ENCODE measurements at places on chromosomes 3 and 15.

- no peak for DNase-seq
Observed at GRCh38 chr3:140467796-140468315, 210.0 kb upstream of the TRIM42 start.

GRCh38 chr3:172658344-172659245 is 52.3 kb downstream of the NCEH1 start:
- peak; percentile 83 for DNase-seq

DNA sequence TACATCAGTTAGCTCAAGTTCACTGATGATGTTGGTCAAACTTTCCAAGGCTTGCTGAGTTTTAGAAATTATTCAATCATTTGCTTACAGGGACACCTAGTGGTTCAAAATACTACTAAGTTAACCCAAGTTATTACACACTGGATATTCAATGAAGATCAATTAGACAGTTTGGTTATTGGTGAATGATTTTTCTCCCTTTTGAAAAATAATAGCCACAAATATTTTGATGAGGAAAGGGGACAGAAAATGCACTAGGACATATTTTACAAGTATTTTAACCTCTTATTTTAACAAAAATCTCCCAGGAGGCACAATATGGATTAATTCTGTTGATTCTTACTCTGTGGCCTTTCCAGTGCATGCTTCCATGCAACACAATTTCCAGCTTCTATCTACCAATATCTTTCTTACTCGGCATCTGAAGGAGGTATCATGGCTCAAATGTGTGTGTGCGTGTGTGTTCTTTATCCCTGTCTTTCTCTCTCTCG is 20.1 kb upstream of the GOLGA6L2 start:
- no peak for DNase-seq

DNA sequence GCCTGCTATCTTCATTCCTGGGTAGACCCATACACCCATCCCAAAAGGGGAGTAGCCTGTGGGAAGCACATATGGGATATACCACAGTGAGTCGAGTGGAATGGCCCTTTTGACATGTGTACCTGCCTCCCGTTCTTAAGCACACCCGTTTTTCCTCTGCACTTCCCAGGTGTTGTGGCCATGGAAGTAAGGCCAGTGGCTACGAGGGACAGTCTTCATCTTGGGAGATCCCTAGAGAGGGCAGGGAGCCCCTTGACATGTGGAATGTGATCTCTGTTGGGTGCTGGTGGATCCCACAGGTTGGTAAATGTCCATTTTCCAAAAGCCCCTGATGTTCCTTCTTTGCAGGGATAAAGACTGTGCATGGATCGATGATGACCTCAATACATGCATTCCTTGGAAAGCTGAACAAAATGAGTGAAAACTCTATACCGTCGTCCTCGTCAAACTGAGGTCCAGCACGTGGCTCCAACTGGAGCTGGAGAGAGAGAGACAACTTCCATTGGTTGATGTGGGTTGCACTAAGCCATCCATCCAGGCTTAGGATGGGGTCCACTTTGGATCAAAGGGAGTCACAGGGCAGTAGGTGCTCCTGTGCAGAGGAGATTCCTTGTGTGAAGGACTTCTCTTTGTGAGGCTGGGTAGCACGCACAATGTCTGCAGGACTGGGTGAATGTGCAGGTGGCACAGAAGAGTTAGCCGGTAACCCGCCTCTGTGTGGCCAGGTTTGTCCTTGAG is 136.8 kb downstream of the SNRPN start:
- DNase-seq = no peak

- no peak for DNase-seq
Observed at GRCh38 chr3:167874671-167875372, 139.3 kb downstream of the SERPINI1 start.

DNA sequence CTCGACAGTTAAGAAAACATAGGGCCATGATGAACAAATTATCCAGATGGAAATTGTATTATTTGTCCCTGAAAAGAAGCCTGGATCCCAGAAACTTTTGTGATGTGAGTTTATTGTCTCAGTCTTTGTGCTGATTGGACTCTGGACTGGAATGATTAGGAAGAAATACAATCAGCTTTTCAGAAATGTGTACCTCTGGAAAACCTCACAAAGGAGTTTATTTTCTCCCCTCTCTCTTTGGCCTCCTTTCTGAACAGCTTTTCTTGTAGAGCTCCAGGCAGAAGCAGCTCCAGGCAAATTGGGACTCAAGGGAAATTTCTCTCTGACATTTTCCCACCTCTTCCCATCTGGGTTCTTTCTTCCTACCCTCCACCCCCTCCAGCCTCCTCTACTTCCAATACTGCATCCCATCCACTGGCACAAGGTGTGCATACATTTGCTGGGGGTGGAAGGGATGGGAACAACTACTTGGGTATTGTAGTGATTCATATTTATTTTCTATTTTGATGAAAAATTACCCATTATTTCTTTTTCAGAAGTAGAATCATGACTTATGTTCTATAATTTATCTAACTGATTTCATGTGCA is 119.7 kb downstream of the CD47 start:
- DNase-seq = no peak

GRCh38 chr15:101697488-101697887 is 26.8 kb downstream of the TARS3 start:
- DNase-seq = no peak

DNA sequence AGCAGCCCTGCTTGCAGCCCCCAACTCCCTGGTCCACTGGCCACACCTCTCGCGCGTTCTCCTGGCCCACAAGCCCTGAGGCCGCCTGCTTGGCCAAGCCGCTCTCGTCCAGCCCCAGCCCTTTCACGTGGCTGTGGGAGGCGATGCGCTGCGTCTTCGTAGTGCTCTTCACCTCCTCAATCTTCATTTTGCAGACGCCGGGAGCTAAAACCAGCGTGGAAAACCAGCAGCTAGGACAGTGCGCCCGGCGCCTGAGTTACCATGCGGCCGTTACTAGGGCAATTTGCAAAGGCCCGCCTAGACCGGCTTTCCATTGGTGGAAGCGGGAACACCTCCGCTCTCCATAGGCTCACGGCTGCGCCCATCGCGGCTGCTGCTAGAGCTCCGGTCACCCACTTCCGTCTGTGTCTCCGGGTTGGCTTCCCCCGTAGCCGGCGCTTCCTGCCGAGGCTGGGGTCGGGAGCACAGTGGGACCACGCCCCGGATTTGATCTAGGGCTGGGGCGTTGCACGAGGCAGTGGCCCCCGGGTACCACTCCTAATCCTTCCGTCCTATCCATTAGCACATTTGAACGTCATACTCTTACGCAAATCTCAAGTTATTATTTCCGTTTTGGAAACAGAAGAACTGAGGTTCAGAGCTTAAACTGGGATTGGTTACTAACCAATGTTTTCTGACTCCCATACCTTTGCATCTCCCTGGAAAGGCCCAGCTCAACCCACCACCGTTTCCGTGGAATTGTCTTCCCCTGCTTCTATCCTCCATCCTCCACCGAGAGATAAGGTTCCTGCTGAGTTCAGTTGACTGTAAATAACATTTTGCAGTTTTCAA is at the start of gene RUVBL1:
Gene RUVBL1, minus strand, starts transcription at position 275 of the 831 bp plus-strand sequence. Its CDS starts 88 bp downstream, at position 187.
- peak; percentile 91 for DNase-seq

DNA sequence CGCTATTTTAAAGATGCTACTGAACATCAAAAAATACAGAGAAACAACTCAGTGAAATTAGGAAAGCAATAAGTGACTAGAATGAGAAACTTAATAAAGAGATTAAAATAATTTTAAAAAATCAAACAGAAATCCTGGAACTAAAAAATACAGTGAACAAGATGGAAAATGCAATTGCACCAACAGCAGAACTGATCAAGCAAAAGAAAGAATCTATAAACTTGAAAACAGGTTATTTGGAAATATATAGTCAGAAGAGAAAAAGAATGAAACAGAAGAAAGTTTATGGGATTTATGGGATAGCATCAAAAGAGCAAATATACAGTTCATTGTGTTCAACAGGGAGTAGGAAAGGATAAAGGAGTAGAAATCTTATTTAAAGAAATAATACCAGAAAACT is 53.3 kb downstream of the MEX3B start:
- no peak for DNase-seq

GRCh38 chr3:167487556-167487955 is 13.7 kb upstream of the SERPINI2 start:
- no peak for DNase-seq

- DNase-seq = no peak
Observed at GRCh38 chr3:107193116-107193515, 184.1 kb upstream of the CCDC54 start.

- DNase-seq = no peak
Observed at GRCh38 chr15:64844576-64845145, 2.9 kb downstream of the PLEKHO2 start.

DNA sequence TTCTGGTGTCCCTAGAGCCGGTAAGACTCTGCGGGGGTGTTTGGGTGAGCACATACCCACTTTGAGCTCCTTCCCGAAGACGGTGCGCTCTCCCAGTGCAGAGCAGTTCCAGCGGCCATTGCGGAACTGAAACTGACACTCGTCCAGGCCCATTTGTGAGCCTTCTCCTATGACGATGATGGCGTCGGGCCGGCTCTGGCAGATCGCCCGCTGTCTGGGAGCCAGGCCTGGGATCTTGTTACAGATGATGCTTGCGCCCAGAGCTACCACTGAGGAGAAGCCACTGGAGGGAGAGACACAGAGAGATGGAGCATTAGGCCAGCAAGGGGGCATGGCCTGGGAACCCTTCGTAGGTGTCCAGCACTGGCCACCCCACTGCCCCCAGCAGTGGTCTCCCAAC is 5.0 kb downstream of the WNT7A start:
- DNase-seq = no peak

DNA sequence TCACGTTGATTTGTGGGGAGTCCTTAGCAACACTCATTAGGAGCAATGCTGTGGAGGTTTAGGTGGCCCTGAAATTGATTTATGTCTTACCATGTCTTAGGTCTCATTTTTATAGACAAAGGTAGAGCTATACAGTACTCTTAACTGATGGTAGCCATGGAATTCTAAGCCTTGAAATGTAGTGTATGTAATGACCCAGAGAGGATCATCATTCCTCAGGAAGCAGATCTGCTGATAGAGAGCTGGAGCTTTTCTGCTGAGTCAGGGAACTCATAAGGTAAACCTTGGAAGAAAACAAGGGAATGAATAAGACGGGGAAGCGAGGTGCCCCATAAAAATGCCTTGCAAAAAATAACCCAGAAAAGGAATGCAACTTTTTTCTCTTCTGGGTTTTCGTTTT is 34.0 kb upstream of the ZNF639 start:
- no peak for DNase-seq

- DNase-seq = no peak
Observed at GRCh38 chr3:79396595-79396994, 371.2 kb downstream of the ROBO1 start.

DNA sequence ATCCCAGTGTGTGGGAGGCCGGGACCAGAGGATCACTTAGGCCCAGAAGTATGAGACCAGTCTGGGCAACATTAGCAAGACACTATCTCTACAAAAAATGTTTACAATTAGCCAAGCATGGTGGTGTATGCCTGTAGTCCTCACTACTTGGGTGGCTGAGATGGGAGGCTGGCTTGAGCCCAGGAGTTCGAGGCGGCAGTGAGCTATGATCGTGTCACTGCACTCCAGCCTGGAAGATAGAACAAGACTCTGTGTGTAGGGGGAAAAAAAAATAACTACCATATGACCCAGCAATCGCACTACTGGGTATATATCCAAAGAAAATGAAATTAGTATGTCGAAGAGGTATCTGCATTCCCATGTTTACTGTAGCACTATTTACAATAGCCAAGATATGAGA is 22.6 kb downstream of the RYK start:
- no peak for DNase-seq

GRCh38 chr3:164095279-164095678 is 983.0 kb downstream of the SI start:
- no peak for DNase-seq

Data from brain pericyte (primary cell).